Osteoblast (primary cell): ENCODE measurements at places on chromosomes 2 and 18. TPM values are rescaled to one million over a fixed set of nuclear protein-coding genes. Genes with fewer than 3 reads are reported as not detected.

GPR45 gene
- not detected in 2 replicates for total RNA-seq

PIEZO2 gene
- total RNA-seq = 6.5 and 46.7 TPM in 2 replicates

CRACDL gene
- total RNA-seq = not detected in 2 replicates

NAPG gene
- total RNA-seq = 43.9 and 47.4 TPM in 2 replicates

TMEM37 gene
- total RNA-seq = 1.1 and 1.2 TPM in 2 replicates

TCF7L1 gene
- 2.5 and 2.7 TPM in 2 replicates for total RNA-seq

TNFAIP6 gene
- total RNA-seq = 43.1 and 61.6 TPM in 2 replicates

CMPK2 gene
- 2.1 and 2.2 TPM in 2 replicates for total RNA-seq

MALL gene
- total RNA-seq = 4.4 and 5.1 TPM in 2 replicates

ABCB11 gene
- total RNA-seq = under 0.01 TPM in 1 of 2 replicates, not detected in the other

ALLC gene
- total RNA-seq = not detected in 2 replicates

MAP3K19 gene
- not detected in 2 replicates for total RNA-seq

GNLY gene
- total RNA-seq = not detected in 2 replicates

GREB1L gene
- total RNA-seq = under 0.01 and 0.36 TPM in 2 replicates

NGEF gene
- 4.7 TPM in 1 of 2 replicates, not detected in the other for total RNA-seq

IL1F10 gene
- total RNA-seq = not detected in 2 replicates

PLA2R1 gene
- 19.2 and 19.9 TPM in 2 replicates for total RNA-seq

POTEJ gene
- total RNA-seq = not detected in 2 replicates

CRYBA2 gene
- not detected in 2 replicates for total RNA-seq

GIGYF2 gene
- 57.2 and 60.7 TPM in 2 replicates for total RNA-seq

OR6B2 gene
- total RNA-seq = not detected in 2 replicates

SLC16A14 gene
- under 0.01 and 0.29 TPM in 2 replicates for total RNA-seq

CERS6 gene
- 21.8 and 23.9 TPM in 2 replicates for total RNA-seq

GALNT14 gene
- total RNA-seq = not detected in 2 replicates

SMIM21 gene
- not detected in 2 replicates for total RNA-seq

CKAP2L gene
- 1.1 and 1.5 TPM in 2 replicates for total RNA-seq

ZNF385B gene
- 0.29 and 1.1 TPM in 2 replicates for total RNA-seq

FEV gene
- total RNA-seq = not detected in 2 replicates
